ENCODE measurements at places on chromosomes 2 and 18. TPM values are rescaled to one million over a fixed set of nuclear protein-coding genes. Genes with fewer than 3 reads are reported as not detected.

GRCh38 chr18:54416436-54416835, 58.7 kb downstream of the C18orf54 start:
- no peak for DNase-seq

The SLC9A2 gene
- not detected for total RNA-seq

The UCN gene
- total RNA-seq, result 1.5 TPM

DNA sequence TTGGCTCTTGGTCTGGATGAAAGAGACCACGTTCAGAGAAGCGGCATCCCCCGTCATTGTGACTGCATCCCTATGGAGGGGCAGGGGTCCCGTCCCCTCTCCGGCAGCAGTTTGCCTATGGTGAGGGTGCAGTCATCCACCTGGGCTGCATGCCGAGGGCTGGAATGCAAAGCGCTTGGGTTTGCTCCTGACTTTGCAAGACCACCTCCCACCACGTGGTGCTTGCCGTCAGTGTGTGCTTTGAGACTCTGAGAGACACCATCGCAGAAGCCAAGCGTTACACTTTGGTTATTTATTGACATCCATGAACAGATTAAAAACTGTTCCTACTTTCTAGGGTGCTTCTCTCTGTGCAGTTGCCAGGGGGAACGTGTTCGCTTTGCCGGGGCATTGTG, 59.5 kb downstream of the SH3RF3 start:
- DNase-seq, result no peak

The C2orf72 gene
- not detected for total RNA-seq

DNA sequence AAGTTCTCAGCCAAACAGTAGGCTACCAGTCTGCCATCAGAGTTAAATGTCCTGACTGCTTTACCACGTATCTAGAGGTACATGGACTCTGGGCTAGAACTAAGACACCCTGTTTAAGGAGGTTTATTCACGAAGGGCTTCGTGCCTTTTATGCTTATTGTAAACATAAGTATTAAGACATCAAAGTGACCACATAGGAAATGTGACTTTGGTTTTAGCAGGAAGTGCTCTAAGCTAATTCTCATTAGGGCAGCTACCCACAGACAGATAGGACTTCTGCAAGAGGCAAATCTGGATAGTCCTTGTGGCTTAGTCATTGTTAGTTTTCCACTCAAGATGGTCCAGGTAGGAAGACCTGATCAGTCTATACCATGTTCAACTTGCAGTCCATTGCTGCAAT, 233.3 kb upstream of the MGAT5 start:
- no peak for DNase-seq

The PKDCC gene
- not detected for total RNA-seq

- no peak for DNase-seq
Measured at GRCh38 chr2:240909216-240909974, 3.3 kb downstream of the CROCC2 start.

GRCh38 chr2:100391735-100392515, 25.5 kb downstream of the CHST10 start:
- DNase-seq, result no peak

GRCh38 chr18:3402982-3403451, 47.0 kb upstream of the TGIF1 start:
- DNase-seq, result no peak

The RBM44 gene
- total RNA-seq, result 1.2 TPM

The LIPG gene
- not detected for total RNA-seq

The TRIM54 gene
- total RNA-seq, result not detected

The DNER gene
- not detected for total RNA-seq

The SCYGR6 gene
- not detected for total RNA-seq

DNA sequence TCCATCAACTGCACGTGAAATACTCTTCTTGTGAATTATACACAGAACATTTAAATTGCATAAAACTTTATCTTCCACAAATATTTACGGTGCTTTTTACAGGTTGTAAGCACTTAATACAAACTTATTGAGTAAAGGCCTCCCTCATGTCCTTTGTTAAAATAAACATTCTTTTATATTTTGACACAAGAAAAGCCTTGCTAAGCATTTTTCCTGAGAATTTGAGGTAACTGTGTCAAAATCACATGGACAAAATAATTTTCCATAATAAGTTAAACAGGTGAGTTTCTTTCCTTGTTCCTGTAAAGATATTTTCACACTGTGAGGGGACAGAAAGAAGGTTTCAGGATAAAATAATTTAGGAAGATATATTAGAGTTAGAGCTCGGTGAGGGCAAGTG, 1317.1 kb upstream of the ZEB2 start:
- DNase-seq, result no peak

The FZD7 gene
- 0.97 TPM for total RNA-seq

DNA sequence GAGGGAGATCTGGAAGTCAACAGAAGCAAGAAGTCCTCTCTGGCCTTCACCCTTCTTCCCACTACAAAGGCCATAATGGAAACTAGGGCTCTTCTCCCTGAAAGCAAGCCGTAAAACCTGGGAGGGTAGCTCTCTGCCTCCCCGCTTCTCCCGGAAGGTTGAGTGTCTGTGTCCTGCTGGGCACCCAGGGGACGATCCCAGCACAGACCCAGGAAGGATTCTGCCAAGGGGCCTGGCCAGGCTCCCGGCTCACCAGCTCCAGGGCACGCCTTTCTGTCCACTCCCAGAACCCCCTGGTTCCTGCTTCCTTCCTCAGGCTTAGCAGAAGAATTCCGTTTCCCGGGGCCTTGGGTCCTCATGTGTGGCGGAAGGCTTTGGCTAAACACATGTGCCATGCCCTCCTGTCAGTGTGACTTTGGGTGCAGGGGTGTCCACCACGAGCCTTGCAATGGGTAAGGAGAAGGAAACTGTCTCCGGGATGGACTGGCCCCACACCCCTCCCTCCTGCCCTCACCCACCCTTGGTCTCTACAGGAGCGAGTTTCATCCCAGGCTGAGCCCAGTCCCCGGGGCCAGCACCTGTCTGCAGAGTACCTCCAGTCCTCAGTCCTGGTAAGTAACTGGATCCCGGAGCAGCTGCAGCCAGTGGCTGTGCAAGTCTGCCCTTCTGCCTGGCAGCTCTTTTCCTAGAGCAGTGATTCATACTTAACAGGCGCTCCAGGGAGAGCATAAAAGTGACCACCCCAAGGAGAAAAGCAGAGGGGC, 135.8 kb downstream of the TPO start:
- no peak for DNase-seq

GRCh38 chr2:46230115-46230571, 67.1 kb upstream of the EPAS1 start:
- no peak for DNase-seq

GRCh38 chr2:55581874-55582547, 35.4 kb downstream of the PPP4R3B start:
- DNase-seq, result no peak

DNA sequence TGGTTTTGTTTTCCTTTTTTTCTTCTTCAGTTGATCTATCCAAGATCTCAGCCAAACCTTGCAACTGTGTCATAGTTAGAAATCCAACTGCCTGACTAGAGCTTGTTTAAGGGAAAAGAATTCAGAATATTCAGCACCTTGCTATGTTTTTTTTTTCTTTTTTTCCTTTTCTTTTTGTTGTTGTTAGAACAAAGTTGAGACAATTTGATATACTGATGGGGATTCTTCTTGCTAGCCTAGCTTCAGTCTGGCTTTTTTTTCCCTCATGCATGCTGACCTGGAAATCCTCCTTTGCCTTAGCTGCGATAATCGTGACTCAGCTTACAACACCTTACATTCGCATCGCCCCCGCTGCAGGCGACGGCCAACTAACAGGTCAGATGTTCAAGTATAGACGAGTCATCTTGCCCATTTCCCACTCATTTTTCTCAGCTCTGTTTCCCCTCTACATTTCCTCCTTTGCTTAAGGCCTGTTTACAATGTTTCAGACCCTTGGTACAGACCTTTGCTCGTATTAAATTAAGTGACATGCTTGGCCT, 487.2 kb upstream of the RAB12 start:
- DNase-seq, result no peak

All from CD8-positive, alpha-beta T cell (primary cell).